ENCODE measurements at places on chromosomes 2 and 18.
A peak's percentile ranks its signal among the peaks of the same experiment; 100 is the strongest.

GRCh38 chr2:170743530-170744239 lies 26.5 kb upstream of the ERICH2 start:
- no peak for DNase-seq

GRCh38 chr2:173982182-173982714 lies 17.1 kb upstream of the SP3 start:
- no peak for DNase-seq

GRCh38 chr18:62368100-62368499 lies 43.0 kb downstream of the TNFRSF11A start:
- no peak for DNase-seq

DNA sequence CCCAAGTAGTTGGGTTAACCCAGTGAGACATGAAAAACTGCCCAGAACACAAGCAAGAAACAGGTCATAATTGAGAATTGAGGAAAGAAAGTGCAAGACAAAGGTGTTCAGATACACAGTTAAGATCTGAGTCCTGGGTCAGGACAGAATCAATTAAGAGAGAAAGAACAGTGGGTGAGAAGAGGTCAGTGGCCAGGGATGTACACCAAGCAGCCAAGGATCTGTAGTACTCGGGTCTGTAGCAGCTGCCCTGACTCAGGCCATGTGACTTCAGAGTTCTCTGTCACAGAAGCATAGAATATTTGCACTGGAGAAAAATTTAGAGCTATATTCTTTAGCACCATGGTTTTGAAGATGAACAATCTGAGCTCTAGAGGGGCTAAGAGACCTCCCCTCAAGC lies 141.6 kb downstream of the SLC8A1 start:
- DNase-seq, result no peak

DNA sequence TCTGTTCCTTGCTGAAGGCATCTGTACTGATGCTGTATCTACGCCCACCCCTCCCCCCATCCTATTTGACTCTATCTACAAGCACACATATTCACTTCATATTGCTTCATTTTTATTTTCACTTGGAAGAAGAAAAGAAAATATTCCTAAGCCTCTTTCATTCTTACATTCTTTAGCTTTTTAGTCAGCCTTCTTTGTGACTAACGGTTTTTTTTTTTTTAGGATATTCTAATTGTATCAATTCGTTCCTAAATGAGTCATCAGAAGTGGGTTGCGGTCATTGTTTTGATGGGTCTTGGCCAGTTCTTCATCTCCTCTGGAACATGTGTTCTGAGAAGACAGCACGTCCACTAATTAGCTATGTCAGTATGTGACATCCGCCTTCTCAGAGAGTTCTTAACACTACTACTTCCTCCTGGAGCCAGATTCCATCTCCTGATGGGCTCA lies 88.7 kb downstream of the MYO1B start:
- DNase-seq, result no peak

DNA sequence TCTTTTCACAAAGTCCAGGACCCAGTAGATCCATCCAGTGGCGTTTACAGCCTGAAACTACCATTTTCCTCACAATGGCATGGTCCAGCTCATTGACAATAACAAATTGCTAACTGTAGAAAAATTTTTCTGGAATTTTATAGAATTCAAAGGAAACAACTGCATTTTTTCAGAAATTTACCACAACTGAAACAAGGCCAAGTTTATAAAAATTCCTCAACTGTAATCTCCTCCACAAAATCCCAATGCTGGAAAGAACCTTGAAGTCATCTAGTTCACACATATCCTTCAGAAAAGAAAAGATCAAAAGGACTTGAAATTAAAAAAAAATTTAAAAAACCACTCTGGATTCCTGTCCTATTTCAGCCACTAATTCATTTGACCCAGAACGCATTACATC lies 226.0 kb upstream of the CTAGE1 start:
- no peak for DNase-seq

GRCh38 chr2:102971701-102972100 lies 209.9 kb downstream of the TMEM182 start:
- DNase-seq, result no peak

GRCh38 chr2:100819370-100820272 lies at the start of gene NPAS2:
TSS of gene NPAS2 (plus strand) at chr2:100820139. CDS start at chr2:100904755, 84,616 bp downstream.
- DNase-seq, result no peak

DNA sequence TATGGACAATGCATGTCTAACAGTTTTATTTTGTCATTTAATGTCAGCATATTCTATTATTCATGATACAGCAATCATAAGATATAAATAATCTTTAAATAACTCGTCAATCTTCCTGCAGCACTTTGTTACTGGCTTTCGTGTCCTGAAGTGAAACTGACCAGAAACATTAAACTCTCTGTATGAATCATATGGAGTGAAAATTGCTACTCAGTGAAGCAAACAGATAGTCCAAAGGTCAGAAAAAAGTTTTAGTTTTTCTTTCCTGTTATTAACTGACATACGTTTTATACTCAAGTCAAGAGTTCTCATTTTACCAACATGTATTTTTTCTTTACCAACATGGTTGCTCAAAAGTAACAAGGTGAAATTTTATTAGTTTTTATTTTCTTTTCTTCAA lies 106.8 kb upstream of the GALNT5 start:
- no peak for DNase-seq

DNA sequence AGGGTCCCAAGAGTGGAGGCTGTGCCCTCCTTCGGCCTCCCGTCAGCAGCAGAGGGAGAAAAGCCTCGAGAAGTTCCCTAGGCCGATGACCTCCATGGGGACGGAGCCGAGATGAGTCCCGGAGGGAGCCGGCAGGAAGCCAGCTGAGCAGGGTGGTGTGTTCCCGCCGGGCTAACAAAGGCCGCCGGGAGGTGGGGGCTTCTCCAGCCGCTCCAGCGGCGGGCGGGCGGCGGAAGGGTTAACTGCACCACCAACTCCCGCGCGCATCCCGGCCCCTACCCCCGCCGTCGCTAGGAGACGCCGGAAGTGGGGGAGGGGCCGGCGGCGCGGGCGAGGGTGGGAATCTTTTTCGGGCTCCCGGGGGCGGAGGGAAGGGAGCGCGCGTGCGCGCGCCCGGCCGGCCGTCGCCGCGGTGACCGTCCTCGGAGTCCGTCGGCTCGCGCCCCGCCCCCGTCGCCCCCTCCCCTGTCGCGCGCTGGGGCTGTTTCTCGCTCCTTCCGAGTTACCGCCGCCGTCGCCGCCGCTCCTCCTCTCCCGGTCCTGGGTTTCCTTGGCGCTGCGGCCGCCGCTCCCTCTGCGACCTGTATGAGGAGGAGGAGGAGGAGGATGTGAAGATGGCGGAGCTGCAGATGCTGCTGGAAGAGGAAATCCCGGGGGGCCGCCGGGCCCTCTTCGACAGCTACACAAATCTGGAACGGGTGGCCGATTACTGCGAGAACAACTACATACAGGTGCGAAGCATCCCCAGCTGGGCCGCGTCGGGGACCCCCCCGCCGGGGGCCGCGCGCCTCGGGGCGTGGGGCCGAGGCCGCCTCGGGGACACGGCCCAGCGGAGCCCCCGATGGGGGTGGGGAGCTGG lies at the start of gene ABI2:
ABI2 (plus strand) TSS at position 494 of the 859 bp plus-strand sequence; CDS start at position 615, 121 bp downstream.
- DNase-seq, result peak; percentile 94

DNA sequence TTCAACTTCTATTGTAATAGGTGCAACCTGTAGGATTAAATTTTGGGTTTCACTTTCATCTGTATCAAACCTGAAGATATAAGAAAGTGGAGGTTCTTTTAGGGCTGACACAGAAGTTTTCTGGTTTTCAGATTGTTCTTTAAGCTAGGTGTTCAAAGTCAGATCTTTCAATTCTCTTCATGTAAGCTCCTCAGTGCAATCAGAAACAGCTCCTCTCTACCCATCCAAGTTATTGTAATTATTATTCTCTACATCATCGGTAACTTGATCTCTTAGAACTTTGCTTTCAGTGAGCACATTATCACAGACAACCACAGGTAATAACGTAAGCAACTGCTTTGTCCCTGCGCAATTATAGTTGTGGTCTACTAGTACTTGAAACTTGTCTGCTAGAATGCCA lies 179.4 kb downstream of the MYCN start:
- DNase-seq, result no peak

- no peak for DNase-seq
Measured at GRCh38 chr2:118667348-118667747, 180.1 kb downstream of the EN1 start.
